Esophagus squamous epithelium (tissue), 5 donors: ENCODE measurements at places on chromosomes 11 and 22. TPM values are rescaled to one million over a fixed set of nuclear protein-coding genes. Genes with fewer than 3 reads are reported as not detected.

- DNase-seq, result no peak
These were observed 101.7 kb downstream of the ADAMTS15 start for GRCh38 chr11:130550150-130550549.

DNA sequence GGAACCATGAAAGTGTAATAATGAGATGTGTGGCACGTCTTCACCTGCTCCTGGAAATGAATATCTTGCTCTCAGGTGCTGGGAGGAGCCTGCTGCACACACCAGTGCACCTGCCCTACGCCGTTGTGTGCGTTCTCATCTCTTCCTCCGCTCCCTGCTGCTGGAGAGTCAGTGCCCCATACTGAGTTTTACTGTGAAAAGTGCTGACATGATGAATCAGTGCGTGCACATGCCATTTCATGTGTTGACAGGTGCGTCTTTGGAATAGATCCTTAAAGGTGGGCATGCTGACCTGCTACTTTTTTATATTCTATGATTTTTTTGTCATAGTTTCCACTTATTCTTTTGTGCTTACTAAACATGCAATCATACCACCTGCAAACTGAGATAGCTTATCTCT lies 1015.8 kb downstream of the BRD1 start:
- DNase-seq, result no peak

DNA sequence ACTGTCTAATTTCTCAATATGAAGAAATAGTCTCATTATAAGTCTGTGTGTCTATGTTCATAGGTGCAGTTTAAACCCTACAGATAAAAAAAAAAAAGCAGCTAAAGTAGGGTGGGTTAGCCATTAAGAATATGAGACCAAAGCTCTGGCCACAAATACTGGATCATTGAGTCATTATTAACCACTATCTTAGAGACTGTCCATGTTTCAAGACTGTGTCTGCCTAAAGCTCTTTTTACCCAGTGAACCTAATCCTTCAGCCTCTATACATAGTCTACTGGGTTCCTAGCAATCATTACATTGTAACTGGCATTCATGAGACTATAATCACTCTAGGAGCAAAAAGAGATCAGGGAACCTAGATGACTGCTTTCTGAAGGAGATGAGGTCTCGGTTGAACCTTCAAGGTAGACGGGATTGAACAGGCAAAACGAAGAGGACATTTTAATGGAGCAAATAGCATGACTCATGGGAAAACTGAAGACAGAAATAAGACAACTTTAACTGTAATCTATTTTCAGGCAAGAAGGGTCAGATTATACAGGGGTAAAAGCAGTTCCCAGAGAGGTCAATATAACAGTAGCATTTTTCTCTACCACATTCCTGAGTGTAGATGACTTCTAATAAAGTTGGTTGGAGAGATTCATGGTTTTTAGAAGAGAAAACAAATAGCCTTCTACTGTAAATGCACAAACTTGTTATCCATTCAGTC lies 64.0 kb upstream of the FIBIN start:
- DNase-seq, result no peak

GRCh38 chr11:11563200-11563975 lies 58.4 kb downstream of the GALNT18 start:
- DNase-seq, result no peak

GRCh38 chr11:128632141-128632791 lies 44.9 kb upstream of the ETS1 start:
- no peak for DNase-seq

GRCh38 chr11:118061586-118062125 lies 15.2 kb upstream of the TMPRSS4 start:
- DNase-seq, result no peak

GRCh38 chr11:65298655-65299179 lies 15.9 kb upstream of the CDC42EP2 start:
- DNase-seq, result no peak

- DNase-seq, result no peak
These were observed 11.1 kb downstream of the HPS5 start for GRCh38 chr11:18310800-18311340.

DNA sequence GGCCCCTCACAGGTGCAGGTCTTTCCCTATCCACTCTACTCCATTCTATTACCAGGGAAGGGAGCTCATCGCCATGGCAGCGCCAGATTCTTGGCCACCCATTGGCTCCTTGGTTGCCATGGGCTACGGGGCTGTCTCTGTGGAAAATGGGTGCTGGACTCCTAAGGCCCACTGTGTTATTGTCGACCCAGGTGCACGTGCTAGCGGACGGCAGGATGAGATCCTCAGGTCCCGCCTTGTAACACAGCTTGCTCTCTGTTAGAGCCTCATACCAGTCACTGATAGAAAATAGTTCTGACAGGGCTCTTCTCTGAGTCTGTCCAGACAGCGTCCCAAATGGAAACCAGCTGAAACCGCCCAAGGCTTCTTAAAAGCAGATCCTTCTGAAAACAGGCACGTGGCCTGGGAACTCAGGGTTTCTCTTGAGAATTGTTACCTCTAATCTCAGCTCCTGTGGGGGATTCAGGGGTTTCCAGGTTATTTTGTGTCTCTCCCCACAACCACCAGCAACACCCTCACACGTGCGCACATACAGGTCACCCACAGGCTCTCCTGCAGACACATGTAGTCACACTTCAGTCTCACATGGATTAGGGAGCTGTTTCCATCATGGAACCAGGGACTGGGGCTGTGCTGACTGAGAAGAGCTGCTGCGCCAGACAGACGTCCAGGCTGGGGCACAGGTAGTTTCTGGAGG lies 1.5 kb downstream of the TUB start:
- DNase-seq, result no peak

GRCh38 chr11:12163181-12163941 lies 53.0 kb downstream of the MICAL2 start:
- no peak for DNase-seq

GRCh38 chr11:120219232-120219937 lies 8.6 kb downstream of the OAF start:
- no peak for DNase-seq

DNA sequence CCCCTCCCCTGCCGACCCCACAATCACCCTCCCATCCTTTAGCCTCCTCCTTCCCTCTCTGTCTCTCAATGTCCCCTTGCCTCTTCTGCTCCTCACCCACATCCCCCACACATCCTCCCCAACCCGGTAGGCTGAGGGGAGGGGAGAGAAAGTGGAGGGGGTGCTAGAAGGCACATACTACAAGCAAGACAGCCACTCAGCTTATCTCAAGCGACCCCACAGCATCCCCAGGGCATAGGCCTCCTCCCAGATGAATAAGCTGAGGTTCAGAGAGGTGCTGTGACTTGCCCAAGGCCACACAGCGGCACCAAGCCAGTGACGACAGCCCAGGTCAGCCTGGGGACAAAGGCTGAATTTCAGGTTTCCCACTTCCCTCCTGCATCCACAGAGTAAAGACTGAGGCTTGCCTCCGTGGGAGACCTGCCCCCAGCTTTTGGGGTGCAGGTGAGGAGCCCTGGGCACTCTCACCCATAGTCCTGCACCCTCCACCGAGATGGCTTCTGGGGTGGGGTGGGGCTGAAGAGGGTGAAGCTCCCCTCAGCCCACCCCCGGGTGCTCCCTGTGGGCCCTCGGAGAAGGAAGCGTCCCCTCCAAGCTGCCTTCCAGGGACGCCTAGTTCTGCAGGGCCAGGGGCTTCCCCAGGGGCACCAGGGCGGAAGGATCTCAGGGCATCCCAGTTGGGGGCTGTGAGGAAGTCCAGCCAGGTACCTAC lies 511 bp downstream of the RAC2 start:
- no peak for DNase-seq

- DNase-seq, result no peak
These were observed 90.1 kb downstream of the ETS1 start for GRCh38 chr11:128497061-128497775.

DNA sequence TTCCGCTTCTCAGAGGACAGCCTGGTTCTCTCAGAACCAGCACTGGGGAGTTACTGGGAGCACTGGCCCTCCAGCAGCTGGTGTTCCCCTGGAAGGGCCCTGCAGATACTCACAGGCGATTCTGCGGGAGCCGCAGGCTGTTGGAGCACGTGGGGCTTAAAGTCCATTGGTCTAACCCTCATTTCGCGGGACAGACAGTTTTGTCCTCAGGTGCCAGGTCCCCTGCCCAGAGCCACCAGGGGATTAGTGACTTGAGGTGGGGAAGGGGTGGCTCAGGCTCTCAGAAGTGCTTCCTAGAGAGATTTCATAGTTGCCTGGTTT lies 53.9 kb downstream of the CACNA1I start:
- no peak for DNase-seq

GRCh38 chr11:26276798-26277424 lies 55.0 kb upstream of the ANO3 start:
- DNase-seq, result no peak

GRCh38 chr22:17860220-17860965 lies 86.1 kb upstream of the BID start:
- no peak for DNase-seq

DNA sequence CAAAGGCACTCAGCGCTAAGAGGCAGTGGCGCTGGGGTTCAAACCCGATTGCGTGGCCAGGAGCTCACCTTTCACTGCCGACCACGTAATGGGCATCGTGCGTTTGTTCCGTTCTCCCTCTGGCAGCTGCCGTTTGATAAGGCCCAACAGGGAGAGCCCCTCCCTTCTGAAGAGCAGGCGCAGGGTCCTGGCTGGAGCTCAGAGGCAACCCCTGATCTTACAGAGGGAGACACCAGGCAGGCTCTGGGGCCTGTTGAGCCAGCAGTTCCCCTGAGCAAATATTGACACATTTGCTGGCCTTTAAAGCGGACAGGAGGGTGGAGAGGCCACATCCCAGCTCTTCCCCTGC lies 11.7 kb upstream of the C1QTNF6 start:
- no peak for DNase-seq

DNA sequence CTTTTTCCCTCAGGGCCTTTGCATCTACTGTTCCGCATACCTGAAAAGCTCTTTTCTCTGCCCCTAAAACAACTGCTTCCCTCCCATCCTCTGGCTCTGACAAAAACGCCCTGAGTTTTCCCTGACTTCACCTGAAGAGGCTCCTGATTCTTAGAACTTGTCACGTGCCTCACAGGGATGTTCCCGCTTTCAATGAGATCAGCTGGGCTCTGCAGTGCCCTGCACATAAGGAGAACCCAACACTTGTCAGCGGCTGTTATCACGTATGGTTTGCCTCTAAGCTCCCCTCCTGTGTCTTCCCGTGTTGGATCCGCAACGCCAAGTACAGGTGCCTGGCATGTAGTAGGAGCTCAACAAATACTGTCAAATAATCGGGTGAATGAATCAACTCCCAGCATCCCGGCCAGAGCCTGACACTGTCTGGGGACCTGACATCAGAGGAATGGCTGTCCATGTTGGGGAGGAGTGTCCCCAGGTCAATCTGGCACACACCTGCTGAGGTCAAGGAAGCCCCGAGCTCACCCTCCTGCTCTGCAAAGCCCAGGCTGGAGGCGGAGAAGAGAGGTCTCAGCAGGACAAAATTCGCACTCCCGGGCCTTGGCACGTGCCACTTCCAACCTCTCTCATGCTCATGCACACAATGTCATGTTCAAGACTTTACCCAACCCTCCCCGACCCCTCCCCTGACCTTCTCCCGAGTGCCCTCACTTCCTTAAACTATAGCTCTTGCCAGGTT lies 4.2 kb upstream of the GRK2 start:
- DNase-seq, result no peak

DNA sequence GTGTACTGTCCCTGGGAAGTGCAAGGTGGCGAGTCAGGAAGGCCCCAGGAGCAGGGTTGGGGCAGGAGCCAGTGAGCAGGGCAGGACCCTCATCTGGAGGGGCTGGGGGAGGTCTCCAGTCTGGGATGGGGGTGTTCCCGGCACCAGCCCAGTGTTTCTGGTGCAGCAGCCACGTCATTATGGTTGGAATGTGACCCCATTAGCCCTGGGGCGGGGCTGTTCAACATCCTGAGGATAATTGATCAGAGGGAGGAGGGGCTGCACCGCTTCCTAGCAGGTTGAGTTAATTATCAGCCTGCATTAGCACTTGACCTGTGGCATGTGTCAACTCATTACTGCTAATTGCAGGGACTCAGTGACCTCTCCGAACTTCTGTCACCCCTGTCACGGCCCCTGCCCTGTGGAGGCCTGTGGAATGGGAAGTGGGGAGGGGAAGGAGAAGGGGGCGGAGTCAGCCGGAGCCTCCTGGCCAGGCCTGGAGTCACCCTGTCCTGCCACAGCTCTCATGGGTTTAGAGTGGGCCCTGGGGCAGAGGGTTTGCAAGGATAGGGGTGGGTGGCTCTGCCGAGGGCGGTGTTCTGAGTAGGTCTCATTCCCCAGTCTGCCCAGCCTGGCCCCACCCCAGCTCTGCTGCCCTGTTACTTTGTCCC lies 52.8 kb upstream of the CCDC188 start:
- DNase-seq, result no peak

DNA sequence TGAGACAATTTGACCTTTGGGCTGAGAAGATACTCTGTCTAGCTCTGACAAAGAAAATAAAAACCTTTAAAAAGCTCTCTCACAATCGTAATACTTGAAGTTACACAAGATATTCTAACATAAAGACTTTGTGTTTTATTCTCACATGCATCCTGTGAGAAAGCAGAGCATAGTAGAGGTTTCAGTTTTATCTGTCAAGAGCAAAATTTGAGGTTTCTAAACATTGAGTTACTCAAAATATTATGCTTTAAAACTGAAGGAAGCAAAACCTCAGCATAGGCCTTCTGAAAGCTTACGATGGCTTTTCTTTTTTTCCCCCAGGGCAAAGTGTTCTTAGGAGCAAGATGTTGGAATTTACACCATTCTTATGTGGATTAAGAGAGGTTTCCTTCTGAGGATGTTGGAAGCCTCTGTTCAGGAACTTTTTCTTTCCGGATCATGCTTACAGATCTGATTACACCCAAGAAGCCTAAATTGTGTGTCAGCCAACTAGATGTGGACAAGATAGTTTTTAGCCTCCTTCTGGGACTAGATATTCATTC lies 15.0 kb upstream of the OR51M1 start:
- no peak for DNase-seq

- DNase-seq, result no peak
These were observed 11.8 kb downstream of the UPB1 start for GRCh38 chr22:24506802-24507438.

DNA sequence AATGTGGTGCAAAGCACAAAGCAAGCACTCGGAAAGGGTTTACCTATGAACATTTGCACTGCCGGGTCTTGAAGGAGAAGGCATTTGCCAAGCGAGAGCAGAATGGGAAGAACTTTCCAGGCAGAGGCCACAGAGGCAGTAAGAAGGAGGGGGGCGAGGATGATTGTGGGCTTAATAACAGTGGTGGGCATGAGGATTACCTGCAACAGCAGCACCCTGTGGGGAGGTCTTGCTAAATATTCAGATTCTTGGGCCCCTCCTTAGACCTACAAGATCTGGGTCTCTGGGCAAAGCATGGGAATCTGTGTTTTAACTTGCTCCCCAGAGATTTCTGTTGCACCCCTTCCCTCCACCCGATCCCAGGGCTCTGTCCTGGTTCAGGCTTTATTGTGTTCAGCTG lies 75.1 kb upstream of the ZBED5 start:
- no peak for DNase-seq

DNA sequence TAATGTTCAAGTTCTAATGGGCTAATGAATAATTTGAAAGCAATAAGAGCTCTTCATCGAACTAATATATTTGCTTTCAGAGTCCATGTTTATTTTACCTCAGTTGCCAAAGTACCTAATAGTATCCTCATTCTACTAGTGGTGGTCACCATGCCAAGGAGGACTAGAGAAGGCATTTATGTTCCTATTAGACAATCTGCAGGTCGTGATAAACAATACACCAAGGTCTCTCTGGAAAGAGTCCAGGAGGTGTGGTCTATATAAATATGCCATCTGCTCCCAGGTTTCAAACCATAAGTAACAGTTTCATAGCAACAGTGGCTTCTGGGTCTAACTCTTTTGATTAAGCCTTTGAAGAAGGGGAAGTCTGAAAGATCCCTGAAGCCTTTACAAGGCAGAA lies 42.9 kb downstream of the ARFGAP3 start:
- DNase-seq, result no peak

The OR8A1 gene
- total RNA-seq, result not detected

The MS4A6E gene
- total RNA-seq, result not detected

The MMP7 gene
- not detected for total RNA-seq

The GLYATL1 gene
- not detected for total RNA-seq
